Pons (tissue), 1 donor: ENCODE measurements at places on chromosomes 4 and X.
A peak's percentile ranks its signal among the peaks of the same experiment; 100 is the strongest.

DNA sequence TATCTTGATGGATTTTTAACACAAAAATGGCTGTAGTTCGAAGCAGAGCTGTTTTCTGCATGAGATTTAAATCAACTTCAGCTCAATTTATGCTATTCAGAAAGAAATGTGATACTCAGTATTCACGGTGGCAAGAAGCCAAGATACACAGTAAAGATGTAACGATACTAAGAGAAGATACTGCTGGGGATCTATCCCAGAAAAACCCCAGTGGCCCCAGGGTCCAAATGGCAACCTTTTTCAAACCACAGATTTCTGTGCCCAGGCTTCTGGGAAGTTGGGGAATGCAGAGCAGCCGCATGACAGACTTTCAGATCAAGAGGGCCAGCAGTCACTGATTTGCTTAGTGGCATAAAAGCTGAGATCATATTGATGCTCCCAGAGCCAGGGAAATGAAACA, 353.9 kb downstream of the AFF2 start:
- no peak for DNase-seq

DNA sequence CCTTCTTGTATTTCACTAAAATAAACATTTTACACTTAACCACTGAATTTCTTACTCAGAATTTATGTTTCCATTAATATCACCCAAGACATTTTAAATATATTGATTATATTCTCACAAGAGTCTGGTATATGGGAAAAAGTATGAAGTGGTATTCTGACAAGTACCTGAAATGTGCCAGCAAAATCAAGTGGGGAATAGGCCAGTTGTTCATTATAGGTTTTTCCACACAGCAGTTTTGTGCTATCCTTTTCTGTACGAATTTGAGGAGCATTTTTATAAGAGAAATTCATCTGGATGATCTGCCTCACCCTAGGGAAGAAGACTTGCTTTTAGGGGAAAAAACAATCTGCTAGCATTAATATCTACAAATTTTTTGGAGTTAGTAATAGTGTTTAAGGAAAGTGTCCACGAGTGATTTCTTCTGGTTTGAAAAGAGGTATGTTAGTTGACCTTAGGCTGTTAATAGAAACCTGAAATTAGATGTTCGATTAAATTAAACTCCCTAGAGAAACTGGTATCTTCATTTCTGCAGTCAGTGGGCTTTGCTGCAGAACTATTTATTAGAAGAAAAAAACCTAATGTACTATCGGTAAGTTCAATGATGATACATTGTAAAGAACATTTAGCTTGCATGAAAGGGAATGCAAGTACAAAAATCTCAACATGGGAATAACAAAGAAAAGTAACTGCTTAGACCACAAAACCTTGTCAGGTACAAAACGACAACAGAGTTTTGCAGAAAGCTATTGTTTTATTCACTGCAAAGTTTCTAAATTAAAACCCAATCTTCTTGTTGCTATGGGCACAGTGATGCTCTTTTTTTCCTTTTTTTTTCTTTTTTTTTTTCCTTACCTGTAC, 1.8 kb downstream of the KLF3 start:
- no peak for DNase-seq

GRCh38 chrX:73577361-73577760, 14.4 kb downstream of the CHIC1 start:
- peak; percentile 68 for DNase-seq

DNA sequence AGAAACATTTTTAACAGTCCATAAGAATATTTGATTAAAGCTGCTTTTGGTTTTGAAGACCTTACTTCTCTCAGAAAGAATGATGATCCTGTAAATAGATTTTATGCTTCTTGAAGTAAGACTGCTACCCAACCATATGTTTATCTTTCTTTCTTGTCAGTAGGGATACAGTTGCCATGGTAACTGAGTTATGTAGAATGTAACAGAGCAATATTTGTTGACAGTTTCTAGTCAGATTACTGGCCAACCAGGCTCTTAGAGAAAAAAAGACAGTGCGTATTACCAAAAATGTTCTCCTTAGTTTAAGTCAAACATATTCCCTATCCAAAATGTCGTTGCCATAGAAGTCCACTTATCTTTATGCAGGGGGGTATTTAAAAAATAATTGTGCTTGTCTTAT, 456.8 kb downstream of the PRR32 start:
- DNase-seq, result no peak

DNA sequence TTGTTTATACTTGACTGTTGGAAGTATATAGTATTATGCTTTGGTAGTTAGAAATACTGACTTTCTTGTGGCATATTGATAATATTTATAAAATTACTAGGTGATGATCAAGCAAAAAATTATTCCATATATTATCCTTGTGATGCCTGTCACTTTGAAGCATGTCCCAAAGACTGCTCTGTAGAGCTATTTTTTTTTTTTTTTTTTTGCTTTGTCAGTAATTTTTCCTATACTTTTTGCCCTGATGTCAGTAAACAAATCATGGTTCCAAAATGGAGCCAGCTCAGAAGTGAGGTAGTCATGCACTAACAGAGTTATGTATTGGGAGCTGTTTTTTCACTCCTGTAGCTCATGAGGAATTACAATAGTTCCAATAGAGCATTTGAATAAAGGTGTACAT, 11.2 kb downstream of the WWC2 start:
- no peak for DNase-seq

- DNase-seq, result no peak
These were observed 19.5 kb downstream of the RELL1 start for GRCh38 chr4:37666625-37667071.

GRCh38 chr4:184472614-184473498, 1.5 kb downstream of the IRF2 start:
- DNase-seq, result peak; percentile 51

- no peak for DNase-seq
These were observed 27.8 kb downstream of the SNX25 start for GRCh38 chr4:185237175-185237574.

- DNase-seq, result no peak
These were observed 5.4 kb downstream of the ADGRG4 start for GRCh38 chrX:136306182-136306581.

- DNase-seq, result no peak
These were observed 31.3 kb upstream of the GNRHR start for GRCh38 chr4:67785528-67785927.

DNA sequence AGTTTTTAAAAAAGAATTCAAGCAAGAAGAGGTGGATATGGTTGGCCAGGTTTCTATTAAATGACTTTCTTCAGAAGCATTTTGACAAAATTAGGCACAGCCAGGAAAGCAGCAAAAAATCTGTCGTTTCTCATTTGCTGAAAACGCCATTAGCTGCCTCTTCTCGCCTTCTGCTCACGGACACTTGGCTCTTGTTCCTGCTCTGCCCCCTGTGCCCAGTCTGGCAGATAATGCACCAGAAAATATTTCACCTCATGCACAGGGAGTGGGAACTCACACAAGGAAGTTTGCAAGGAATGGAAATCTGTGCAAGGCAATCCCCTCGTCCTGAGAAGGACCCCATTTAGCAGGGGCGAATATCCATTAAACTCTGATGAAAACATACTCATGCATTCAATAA, 260.0 kb downstream of the PACRGL start:
- DNase-seq, result no peak

GRCh38 chr4:48778431-48779094, 1.5 kb downstream of the FRYL start:
- peak; percentile 55 for DNase-seq

DNA sequence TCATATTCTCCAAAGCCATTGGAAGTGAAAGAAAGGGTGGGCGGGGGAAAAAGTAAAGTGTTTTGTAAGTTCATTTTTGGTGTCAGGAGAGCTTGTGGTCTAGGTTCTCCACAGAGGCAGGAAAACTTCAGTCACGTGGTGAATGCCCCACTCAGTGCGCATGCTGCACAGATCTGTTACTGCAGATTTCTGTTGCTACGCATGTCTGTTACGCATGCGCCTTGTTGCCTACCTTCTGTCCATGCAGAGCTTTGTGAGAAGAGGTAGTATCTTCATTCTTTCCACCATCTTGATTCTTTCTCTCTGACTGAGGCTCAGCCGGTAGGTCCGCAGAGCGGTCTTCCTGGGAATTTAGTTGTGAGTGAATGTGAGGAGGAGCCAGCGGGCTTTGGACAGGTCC, 15.1 kb upstream of the PAGE3 start:
- no peak for DNase-seq

DNA sequence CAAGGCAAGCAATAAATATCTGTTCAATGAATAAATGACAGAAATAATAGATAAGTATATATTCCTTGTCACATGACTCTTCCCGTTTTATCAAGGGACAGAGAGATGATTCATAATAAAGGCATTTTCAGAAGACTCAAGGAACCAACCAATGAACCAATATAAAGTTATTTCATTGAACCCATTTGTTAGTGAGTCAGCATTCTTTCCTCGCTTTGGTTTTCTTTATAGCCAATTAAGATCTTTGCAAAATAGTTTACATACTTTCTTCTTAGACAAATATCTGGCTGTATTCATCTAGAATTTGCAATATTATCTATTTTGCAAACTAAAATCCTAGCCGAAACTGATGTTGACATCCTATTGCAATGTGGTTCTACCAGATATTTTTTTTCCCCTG, 269.4 kb downstream of the IL15 start:
- DNase-seq, result no peak

GRCh38 chr4:108466936-108467902, 153.2 kb upstream of the RPL34 start:
- DNase-seq, result no peak

DNA sequence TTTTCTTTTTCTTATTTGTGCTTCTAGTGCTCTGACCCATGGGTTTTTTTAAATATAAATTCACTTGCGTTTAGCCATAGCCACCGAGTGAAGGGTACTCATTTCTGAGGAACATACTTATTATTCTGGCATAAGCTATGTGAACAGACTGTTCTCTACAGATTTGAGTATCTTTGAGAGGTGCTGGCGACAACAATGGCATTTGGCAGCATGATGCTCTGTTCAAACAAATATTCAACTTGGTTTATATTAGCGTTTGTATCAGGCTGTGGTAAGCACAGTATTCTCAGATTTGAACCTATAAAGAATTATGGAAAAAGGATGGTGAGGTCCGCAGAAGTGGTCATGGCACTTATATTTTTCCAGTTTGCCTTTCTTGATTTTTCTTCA, 108.7 kb upstream of the LIMCH1 start:
- DNase-seq, result no peak

- DNase-seq, result no peak
These were observed 30.5 kb downstream of the PLAC8 start for GRCh38 chr4:83083925-83084475.

DNA sequence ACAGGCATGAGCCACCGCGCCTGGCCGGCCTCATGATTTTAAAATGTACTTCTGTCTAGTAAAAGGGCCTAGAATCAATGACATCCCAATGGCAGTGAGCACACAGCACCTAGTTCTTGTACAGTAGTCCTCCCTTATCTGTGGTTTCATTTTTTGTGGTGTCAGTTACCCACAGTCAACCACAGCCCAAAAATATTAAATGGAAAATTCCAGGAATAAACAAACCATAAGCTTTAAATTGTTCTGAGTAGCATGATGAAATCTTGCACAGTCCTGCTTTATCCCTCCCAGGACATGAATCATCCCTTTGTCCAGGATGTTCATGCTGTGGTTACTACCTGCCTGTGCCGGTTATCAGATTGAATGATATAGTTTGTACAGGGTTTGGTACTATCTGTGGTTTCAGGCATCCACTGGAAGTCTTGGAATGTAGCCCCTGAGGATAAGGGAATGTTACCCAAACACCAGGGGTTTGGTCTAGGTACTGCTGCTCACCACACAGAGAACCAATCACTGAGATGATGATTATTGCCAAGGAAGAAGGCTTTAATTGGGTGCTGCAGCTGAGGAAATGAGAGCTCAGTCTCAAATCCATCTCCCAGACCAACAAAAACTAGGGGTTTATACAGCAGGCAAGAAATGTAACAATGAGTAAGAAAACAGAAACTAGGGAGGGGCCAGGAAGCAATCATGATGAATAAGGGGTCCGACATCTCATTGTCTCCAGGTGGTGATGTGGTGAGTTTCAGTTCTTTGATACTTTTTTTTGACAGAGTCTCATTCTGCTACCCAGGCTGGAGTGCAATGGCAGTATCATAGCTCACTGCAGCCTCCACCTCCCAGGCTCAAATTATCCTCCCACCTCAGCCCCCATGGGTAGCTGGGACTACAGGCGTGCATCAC, 16.2 kb upstream of the FHL1 start:
- DNase-seq, result no peak
